Tongue (tissue), 3 donors: ENCODE measurements at places on chromosomes 5 and 9.

- DNase-seq: no peak
These were observed 15.0 kb downstream of the TENT4A start for GRCh38 chr5:6728011-6728794.

GRCh38 chr5:154478224-154478565, at the start of gene HAND1:
TSS of gene HAND1 (minus strand) at chr5:154478227. CDS start at chr5:154478008, 219 bp downstream.
- DNase-seq: peak; percentile 50

- DNase-seq: no peak
These were observed 18.9 kb downstream of the TRIP13 start for GRCh38 chr5:911601-912000.

GRCh38 chr9:132074736-132075135, 4.9 kb downstream of the MED27 start:
- no peak for DNase-seq

DNA sequence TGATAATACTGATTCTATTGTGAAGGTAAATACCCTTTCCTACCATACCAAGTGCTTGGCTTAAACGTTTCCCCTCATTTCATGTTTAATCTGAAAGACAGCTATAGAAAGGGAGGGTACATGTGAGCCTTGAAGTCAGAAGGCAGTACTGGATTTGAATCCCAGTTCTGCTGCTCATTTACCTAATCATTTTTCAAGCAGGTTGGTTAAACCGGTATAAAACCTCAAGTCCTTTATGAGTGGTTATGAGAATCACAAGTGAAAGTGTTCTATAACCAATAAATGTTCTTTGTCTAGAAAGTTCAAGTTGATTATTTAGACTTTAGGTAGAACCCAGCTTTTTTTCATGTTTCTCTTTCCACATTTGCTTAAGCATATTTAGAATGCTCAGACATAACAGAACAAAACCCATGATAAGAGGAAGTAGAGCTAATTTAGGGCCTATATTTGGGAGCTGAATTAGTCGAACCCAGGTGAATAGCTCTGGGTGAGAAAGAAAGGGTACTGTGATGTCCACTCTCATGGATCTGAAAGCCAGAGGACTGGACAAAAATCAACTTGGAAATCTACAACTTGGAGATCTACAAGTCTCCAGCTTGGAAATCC, 29.7 kb upstream of the F2RL2 start:
- DNase-seq: no peak

DNA sequence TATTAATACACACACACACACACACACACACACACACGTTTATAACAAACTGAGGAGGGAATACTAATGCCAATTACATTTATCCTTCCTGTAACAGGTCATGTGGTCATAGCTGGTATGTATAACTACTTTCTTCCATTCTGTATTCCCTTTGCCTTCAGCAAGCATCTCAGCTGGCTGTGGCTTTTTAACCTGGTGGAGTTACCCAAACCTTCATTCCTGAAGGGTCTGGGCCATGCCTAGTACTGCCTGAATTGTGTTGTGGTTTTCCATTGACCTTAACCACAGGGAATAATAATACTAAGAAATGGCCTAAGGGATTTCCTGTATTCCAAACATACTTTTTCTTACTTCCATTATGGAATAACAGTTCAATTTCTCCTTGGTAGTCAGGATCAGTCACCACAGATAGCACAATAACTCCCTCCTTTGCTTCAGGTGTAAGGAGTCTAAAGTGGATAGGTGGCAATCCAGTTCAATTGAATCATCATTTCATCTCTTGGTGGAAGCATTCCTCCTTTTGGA, 222.2 kb upstream of the MEF2C start:
- no peak for DNase-seq

- no peak for DNase-seq
These were observed 201.7 kb upstream of the TARS1 start for GRCh38 chr5:33238826-33239695.

DNA sequence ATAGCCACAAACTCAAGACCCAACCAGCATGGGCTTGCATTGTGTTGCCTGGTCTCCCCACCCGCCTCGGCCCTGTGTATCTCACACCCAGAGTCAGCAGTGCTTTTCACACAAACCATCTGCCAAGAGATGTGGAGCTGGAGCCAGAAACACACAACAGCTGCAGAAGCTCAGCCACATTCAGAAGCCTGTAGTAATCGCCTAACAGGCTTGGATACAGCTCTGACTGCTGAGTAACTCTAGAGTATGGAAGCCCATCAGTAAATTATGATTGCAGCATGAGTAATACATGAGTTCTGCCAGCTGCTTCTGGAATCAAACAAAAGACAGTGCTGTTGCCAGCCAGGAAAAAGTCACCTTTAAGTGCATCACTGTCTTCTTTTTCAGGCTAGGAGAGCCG, 16.0 kb downstream of the TEK start:
- peak; percentile 98 for DNase-seq

GRCh38 chr5:176629853-176630680, at the start of the genes EIF4E1B and SNCB:
TSS of gene EIF4E1B (plus strand) at chr5:176630675. CDS start at chr5:176642788, 12,113 bp downstream.
TSS of gene SNCB (minus strand) at chr5:176630534. CDS start at chr5:176629654, 880 bp downstream.
- peak; percentile 57 for DNase-seq

- DNase-seq: no peak
These were observed 452.9 kb downstream of the CSNK1G3 start for GRCh38 chr5:123964884-123965283.

DNA sequence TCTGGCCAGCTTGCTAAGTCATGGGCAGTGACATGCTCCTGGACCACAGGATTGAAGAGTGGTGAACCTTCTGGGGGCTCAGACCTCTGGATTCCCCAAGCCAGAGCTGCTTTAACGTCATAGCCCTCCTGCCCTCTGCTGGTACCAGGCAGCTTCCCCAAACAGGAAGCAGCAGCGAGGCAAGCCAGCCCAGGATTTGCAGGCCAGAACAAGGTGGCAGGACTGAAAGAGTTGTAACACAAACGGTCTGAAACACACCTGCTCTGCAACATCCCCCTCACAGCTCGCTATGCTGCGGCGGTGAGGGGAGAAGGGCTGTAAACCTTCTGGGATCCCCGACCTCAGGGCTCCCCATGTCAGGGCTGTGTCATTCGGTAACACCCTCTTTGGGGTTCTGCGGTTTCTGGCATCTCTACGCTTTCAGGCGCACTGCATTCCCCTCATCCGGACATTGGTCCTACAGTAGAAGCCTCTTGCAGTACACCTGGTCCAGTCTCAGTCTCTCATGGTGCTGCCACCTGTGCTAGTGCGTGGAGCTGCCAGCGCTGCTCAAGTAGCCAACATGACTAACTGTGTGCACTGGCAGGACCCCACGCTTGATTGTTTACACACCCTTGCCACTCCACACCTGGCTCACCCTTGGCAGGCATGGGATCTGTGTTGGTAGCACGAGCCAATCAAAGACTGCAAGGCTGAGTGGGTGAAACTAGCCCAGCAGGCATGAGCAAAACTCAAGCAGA, 893.3 kb downstream of the PTPRD start:
- no peak for DNase-seq

DNA sequence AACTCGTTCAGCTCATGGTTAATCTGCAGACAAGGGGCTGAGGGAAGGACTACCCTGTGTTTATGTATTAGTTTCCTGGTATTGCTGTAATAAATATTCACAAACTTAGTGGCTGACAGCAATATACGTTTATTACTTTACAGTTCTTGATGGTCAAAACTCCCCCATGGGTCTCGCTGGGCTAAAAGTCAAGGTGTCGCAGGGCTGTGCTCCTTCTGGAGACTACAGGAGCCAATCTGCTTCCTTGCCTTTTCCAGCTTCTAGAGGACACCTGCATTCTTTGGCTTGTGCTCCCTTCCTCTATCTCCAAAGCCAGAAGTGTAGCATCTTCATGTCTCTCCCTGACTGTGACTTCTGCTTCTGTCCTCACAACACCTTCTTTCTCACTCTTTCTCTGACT, 653.8 kb upstream of the RIOK2 start:
- DNase-seq: no peak

GRCh38 chr5:105475401-105475800, 1912.8 kb upstream of the NUDT12 start:
- peak; percentile 2 for DNase-seq

DNA sequence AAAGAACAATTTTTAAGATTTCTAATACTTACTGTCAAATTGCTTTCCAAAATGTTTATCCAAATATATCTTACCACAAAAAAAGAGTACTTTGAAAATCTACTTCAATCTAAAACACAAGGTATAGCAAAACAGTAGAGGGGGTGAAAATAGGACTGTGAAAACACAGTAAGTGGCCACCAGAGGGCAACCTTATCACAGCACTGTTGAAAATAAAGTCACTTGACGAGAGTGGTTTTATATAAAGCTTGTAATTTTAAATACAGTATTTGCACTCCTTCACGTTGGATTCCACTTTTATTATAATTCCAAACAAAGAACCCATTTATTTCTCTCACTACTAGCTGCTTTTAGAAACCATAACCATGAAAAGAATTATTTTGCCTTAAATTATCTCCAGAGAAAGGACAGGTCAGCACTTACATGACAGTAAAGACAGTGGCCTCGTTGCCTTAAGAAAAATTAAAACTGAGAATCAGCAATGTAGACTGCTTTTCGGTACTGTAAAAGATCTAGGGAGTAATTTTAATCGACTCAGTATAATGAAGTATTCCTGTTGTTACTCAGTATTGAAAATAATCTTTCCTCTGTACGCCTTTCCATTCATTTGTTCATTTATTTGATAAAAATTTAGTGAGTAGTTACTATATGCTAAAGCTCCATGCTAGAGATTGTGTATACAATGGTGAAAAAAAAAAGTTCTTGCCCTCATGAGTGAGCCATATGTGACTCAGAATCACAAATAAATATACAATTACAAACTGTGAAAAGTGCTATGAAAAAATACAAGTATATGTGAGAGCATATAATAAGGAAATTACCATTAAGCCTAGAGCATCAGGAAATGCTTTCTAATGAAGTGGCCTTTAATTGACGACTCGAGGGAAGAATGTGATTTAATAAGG, 40.0 kb upstream of the CDK5RAP2 start:
- DNase-seq: peak; percentile 84

- DNase-seq: no peak
These were observed 49.0 kb upstream of the SARDH start for GRCh38 chr9:133786907-133787753.

- DNase-seq: peak; percentile 27
These were observed 1.2 kb downstream of the PTBP3 start for GRCh38 chr9:112332214-112332613.
